G401 (cell line): ENCODE measurements at places on chromosomes 3 and 15. TPM values are rescaled to one million over a fixed set of nuclear protein-coding genes. Genes with fewer than 3 reads are reported as not detected.

Gene ARHGEF26
- total RNA-seq, result 10.6 and 12.8 TPM in 2 replicates

Gene GPR62
- not detected in 2 replicates for total RNA-seq

Gene EAF1
- total RNA-seq, result 18.7 and 18.9 TPM in 2 replicates

Gene TJP1
- total RNA-seq, result 36.8 and 59.5 TPM in 2 replicates

Gene IRAK2
- 2.4 and 2.5 TPM in 2 replicates for total RNA-seq

Gene CIDEC
- total RNA-seq, result not detected in 2 replicates

Gene CLRN1
- not detected in 2 replicates for total RNA-seq

Gene TGM5
- total RNA-seq, result not detected in 2 replicates

Gene CCNL1
- 55.3 and 87.5 TPM in 2 replicates for total RNA-seq

Gene ALDH1L1
- total RNA-seq, result not detected in 2 replicates

Gene TMEM207
- total RNA-seq, result not detected in 2 replicates

Gene FRMD5
- total RNA-seq, result not detected in 2 replicates

Gene CD96
- total RNA-seq, result not detected in 2 replicates

Gene GRAMD2A
- not detected in 2 replicates for total RNA-seq

Gene PLD1
- not detected in 2 replicates for total RNA-seq

Gene EOMES
- 0.20 and 0.25 TPM in 2 replicates for total RNA-seq

Gene LHFPL4
- total RNA-seq, result not detected in 2 replicates

Gene SLC24A5
- not detected in 2 replicates for total RNA-seq

Gene ZNF662
- not detected in 2 replicates for total RNA-seq

Gene SNTN
- total RNA-seq, result not detected in 2 replicates
